ENCODE measurements at places on chromosomes 7 and 10.

GRCh38 chr7:53015463-53015862 lies 20.0 kb upstream of the POM121L12 start:
- no peak for DNase-seq

GRCh38 chr7:3194501-3195141 lies 106.4 kb upstream of the SDK1 start:
- no peak for DNase-seq

DNA sequence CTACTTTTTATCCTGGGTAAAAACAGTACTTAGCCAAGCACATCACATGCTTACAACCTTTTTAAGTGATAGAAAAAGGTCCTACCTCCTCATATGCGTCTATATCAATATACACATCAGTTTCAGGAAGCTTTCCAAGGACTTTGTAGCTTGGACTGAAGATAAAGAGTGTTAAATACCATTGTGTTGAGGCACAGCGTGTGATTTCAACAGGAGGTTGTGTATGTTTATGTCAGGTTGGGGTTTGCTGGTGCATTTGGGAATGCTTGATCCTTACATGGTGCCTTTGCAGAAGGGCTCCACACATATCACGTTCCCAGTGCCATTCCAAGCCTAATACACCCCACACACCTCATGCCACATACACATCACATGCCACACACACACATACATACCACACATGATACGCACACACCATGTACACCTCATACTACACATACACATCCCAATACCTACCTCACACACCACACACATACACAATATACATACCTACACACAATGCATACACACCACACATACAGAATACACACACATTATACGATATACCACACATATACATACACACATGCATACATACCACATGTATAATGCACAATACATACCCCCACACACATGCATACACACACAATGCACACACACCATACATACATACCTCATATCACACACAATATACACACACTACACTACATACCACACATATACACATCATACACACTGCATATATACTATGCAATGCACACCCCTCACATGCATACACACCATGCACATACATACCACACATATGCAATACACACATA lies 33.1 kb downstream of the PSMC2 start:
- no peak for DNase-seq

DNA sequence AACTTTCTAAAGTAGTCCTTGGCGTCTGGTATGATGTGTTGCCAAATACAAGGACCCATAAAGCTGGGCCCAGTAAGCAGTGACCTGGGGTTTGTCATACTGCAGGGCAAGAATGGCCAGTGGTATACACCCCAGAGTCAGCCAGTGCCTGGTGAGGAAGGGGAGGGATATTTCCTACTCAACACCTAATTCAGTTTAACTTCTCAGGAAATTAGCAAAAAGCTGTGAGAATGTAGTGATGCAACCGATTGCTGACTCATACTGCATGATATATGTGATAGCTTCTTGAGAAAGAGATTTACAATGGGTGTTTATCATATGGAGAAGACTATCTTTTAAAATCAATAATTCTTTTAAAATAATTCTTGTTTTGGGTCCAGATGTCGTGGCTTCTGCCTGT lies 889.3 kb upstream of the CELF2 start:
- DNase-seq = peak; percentile 25
